ENCODE measurements at places on chromosomes 3 and 15. TPM values are rescaled to one million over a fixed set of nuclear protein-coding genes. Genes with fewer than 3 reads are reported as not detected.

The CALML4 gene
- 3.3 TPM for total RNA-seq

The SPINK8 gene
- not detected for total RNA-seq

The KNL1 gene
- total RNA-seq, result 1.6 TPM

The CCR8 gene
- total RNA-seq, result not detected

The SYNPR gene
- total RNA-seq, result not detected

The STRIT1 gene
- total RNA-seq, result not detected

The DNAH12 gene
- not detected for total RNA-seq

DNA sequence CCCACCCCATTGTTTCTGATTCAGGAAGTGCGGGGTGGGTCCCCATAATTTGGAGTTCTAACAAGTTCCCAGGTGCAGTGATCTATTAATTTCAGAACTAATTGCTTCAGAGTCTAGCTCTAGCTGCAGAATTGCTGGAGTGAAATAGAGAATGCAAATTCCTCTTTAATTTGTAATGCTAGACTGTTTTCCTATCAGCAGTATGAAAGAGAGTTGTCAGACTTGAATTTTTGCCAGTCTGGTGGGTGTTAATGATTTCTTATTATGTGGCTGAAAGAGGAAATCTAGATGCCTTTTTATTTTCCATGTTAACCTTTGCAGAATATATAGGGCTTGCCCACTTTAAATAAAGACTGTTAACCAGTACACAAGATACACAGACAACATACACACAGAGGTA is 23.7 kb downstream of the APH1B start:
- no peak overlapping the region for H3K4me3 ChIP-seq
- no peaks in the 10 kb centered on the region for H3K27me3 ChIP-seq
- H3K27ac ChIP-seq, result no peak overlapping the region
- no peak for DNase-seq
- peaks cover under 1% of the 10 kb centered on the region for H3K4me1 ChIP-seq

GRCh38 chr3:108117241-108117775 is 26.5 kb upstream of the CD47 start:
- DNase-seq, result no peak
- no peaks in the 10 kb centered on the region for H3K36me3 ChIP-seq
- no peak overlapping the region for H3K27ac ChIP-seq
- H3K4me3 ChIP-seq, result no peak overlapping the region

DNA sequence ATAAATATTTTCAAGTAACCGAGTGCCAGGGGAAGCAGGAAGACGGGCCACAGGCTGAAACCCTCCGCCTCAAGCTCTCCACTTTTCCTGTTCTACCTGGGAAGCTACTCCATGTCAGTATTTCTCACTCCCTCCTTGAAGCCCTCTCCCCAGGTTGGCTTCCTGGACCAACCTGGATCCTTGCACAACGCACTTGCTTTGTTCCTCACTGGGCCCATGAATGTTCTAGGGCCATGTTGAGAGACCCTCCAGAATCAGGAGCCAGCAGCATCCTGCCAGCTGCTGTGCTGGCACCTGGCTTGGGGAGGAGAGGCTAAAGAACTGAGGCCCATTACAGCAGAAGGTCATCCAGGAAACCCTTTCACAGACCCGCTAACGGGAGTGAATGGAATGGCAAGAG is 79.3 kb upstream of the SNRPA1 start:
- no peak for DNase-seq
- no peak overlapping the region for H3K27ac ChIP-seq
- no peaks in the 10 kb centered on the region for H3K27me3 ChIP-seq
- no peaks in the 10 kb centered on the region for H3K4me1 ChIP-seq
- H3K4me3 ChIP-seq, result no peak overlapping the region

- no peaks in the 10 kb centered on the region for H3K36me3 ChIP-seq
- no peaks in the 10 kb centered on the region for H3K27me3 ChIP-seq
- no peak overlapping the region for H3K4me3 ChIP-seq
- H3K4me1 ChIP-seq, result no peaks in the 10 kb centered on the region
- no peak overlapping the region for H3K27ac ChIP-seq
- no peak for DNase-seq
Observed at GRCh38 chr15:90851940-90852339, 16.4 kb upstream of the FURIN start.

DNA sequence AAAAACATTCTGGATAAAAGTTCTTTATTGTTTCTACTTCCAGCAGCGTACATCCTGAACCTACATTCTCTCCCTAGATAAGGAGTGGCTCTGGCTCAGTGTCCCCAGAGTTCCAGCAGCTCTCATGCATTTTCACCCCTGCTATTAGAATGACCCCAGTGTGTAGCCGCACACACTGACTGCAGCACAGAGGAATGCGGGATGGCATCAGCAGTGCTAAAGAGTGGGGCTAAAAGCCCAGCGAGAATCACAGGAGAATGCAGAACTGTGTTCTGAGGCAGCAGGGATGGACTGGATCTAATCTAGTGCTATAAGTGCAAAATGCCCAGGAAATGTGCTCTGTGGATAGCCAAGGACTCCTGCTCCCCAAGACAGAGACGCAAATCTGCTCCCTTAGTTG is 66.4 kb upstream of the TJP1 start:
- H3K27me3 ChIP-seq, result no peaks in the 10 kb centered on the region
- H3K4me3 ChIP-seq, result no peak overlapping the region
- no peak overlapping the region for H3K27ac ChIP-seq
- no peak for DNase-seq

DNA sequence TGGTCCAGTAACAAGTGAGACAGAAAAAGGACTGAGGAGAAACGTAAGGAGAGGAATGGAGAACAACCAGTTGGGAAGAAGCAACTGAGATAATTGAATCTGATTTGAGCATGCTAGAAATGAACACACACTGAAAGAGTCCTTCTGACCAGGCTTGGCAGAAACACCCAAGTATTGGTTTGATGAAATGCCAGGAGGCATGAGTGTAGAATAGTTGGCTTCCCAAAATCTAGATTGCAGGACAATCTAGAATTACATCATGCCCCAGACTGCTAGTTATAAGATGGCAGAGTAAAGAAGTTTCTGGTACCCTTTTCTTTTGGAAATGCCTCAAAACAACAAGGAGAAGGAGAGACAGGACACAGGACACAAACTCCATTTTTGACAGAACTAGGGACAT is 189.7 kb upstream of the STT3B start:
- DNase-seq, result no peak
- H3K4me1 ChIP-seq, result no peaks in the 10 kb centered on the region
- H3K36me3 ChIP-seq, result no peaks in the 10 kb centered on the region
- H3K4me3 ChIP-seq, result no peak overlapping the region

DNA sequence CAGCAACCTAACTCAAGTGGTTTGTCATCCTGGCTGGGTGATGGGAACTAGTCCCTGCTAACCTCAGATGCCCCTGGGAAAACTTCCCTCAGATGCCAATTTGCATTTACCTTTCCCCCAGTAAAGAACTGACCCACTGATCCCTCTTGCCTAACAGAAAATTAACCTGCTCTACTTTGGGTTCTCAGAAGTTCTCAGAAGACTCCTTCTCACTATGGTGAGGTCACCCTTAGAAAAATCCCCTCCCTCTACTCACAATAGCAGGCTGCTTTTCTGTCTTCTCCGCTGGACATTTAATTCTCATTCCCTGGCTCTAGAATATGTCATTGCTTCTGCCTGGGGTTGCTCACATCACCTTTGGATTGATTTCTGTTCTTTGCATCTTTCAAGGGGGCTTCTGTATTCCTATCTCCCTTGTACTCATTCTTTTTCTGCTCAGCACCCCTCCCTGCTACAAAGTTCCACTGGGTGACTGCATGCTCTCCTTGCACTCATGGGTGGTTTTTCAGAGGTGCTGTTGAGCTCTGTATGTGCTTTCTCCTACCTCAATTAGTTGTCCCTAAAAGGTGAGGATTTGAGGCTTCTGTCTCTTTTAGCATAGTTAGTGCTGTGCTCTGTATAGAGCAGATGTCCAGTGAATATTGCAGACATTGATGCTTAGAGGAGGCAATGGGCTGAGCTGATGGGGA is 869 bp downstream of the PLA1A start:
- H3K36me3 ChIP-seq, result no peaks in the 10 kb centered on the region
- no peaks in the 10 kb centered on the region for H3K4me1 ChIP-seq
- H3K4me3 ChIP-seq, result no peak overlapping the region
- H3K27ac ChIP-seq, result peak overlapping the region; percentile 10
- no peaks in the 10 kb centered on the region for H3K27me3 ChIP-seq

DNA sequence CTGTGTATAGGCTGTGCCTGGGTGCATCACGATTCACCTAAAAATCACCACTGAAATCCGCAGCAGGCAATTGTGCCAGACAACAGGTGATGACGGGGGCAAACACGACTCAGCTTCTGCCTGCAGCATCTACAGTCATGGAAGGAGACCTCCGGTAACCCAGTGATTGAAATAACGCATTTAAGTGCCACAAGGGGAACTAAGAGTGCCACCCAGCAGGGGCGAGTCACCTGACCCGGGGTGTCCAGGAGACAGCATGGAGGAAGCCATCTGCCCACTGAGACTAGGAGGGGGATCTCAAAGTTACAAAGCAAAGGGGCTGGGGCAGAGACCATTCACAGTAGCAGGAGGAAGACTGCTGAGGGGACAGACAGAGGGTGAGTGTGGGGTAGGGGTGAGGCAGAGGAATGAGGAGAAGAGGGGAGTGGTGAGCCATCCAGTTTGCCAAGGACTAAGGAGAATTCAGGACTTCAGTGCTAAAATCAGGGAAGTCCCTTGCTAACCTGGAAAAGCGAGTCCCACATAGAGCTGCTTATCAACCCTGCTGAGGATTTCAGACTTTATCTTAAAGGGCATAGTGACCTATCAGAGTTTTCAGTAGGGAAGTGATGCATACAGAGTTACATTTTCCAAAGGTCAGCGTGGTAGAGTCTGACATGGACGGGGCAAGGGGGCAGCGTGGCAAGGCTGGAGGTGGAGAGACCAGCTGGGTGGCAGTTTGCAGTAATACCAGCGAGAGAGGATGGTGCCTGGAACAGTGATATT is 256.7 kb upstream of the HES1 start:
- no peak for DNase-seq
- no peak overlapping the region for H3K4me3 ChIP-seq
- no peak overlapping the region for H3K27ac ChIP-seq
- no peaks in the 10 kb centered on the region for H3K36me3 ChIP-seq
- no peaks in the 10 kb centered on the region for H3K4me1 ChIP-seq

DNA sequence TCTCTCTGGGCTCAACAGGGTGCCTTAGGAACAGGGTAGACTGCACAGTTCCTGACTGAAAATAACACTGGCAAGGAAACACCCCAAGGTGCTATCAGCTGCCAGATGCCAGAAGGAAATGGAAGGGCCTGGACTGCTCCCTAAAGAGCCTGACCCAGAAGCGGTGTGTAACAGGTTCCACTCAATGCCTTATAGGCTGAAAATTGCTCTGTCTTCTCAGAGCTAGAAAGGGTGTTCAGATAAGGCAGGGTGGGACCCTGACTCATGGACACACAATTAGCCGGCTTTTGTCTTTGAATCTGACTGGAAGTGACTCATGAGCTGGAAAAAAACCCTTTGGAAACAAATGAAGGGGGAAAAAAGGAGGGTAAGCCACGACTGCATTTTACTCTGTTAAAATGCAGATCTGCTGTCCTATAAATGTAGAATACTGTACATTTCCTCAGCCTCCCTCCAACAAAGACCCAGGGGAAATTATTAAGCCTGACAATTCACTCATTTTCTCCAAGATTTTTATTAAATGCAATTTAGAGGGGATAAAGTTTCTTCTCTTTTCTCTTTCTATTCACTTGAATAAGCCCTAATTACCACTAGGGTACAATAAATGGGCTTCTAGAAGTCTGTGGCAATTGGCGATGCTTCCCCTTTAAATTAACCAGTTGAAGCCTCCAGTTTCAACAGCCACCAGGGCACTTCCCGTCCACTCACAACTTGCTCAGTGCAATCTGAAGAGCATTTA is 160.2 kb upstream of the TBL1XR1 start:
- H3K36me3 ChIP-seq, result no peaks in the 10 kb centered on the region
- DNase-seq, result no peak

DNA sequence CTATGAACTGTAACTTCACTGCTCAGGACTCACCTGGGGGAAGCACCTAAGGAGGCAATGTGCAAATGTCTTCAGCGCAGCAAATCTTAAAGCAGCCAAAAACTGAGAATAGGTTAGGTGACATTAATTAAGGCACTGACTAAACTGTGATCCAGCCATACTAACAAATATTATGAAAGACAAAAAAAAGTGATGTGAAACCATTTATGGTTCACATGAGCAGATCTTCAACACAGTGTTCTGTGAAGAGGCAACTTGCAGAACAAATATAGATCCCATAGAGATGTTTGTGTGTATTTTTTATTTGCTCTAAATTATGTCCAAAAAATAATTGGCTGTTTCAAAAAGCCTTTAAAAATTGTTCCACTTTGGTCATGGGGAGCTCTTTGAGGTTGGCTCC is 24.1 kb upstream of the MITF start:
- H3K4me1 ChIP-seq, result no peaks in the 10 kb centered on the region
- no peaks in the 10 kb centered on the region for H3K27me3 ChIP-seq
- H3K36me3 ChIP-seq, result no peaks in the 10 kb centered on the region

GRCh38 chr15:33618350-33618749 is 307.6 kb downstream of the RYR3 start:
- H3K36me3 ChIP-seq, result no peaks in the 10 kb centered on the region
- no peak overlapping the region for H3K27ac ChIP-seq
- no peaks in the 10 kb centered on the region for H3K4me1 ChIP-seq
- DNase-seq, result no peak

DNA sequence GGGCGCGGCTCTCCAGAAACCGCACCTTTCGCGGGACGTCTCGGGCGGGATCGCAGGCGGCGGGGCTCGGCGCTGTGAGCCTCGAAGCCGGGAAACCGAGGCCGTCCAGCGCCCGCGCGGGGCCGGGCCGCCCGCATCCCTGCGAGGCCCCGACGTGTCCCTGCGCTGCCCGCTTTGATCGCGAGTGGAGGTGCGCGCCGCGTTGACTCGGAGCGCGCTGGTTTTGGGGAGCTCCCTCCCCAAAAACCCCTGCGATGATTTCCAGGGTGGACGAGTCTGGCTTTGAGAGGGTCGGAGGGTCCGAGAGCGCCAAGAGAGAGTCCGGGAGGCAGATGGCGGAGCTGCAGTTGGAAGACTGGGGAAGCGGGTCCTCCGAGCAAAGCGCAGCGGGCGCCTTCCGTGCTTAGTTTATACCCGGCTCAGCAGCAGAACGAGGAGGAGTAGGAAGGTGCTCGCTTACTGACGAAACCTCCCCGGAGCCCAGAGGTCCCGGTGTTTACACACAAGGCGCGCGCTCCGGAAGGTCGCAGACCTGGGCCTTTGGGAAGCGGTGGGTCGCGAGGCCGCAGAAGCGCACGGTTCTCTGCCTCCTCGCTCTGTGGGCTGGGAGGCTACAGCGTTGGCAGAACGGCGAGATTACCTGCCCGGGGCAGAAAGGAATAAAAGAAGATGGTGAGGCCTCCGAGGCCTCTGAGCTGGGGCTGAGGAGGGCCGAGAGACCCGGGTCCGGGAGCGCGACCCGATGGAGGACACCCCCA is 687 bp downstream of the ALDH1A3 start:
- H3K36me3 ChIP-seq, result no peaks in the 10 kb centered on the region
- H3K4me1 ChIP-seq, result no peaks in the 10 kb centered on the region
- no peak overlapping the region for H3K27ac ChIP-seq
- peaks cover 25% of the 10 kb centered on the region for H3K27me3 ChIP-seq
- H3K4me3 ChIP-seq, result peak overlapping the region; percentile 16

DNA sequence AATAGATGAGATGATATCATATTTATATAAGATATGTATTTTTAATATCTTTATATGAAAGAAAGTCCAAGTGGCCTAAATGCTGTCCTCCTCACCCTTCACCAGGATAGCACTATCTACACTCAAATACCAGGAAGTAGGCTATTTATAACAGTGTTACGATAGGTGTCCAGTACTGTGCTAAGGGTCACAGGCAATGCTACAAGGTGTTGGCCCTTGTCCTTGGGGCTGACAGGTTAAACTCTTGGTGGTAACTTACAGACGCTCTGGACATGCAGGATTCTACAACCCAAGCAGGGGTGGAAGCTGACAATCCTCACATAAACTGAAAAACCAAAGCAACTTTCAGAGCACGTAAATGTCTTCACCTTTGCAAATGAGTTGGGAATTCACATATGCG is 22.3 kb downstream of the NCEH1 start:
- no peaks in the 10 kb centered on the region for H3K27me3 ChIP-seq
- no peaks in the 10 kb centered on the region for H3K36me3 ChIP-seq
- H3K4me3 ChIP-seq, result no peak overlapping the region
- no peak for DNase-seq
- no peak overlapping the region for H3K27ac ChIP-seq
